ENCODE measurements at places on chromosomes 2 and 18.

- DNase-seq = no peak
Measured at GRCh38 chr2:207288628-207289027, 122.9 kb upstream of the KLF7 start.

GRCh38 chr2:26202981-26203490, 30.1 kb downstream of the GAREM2 start:
- DNase-seq = no peak

DNA sequence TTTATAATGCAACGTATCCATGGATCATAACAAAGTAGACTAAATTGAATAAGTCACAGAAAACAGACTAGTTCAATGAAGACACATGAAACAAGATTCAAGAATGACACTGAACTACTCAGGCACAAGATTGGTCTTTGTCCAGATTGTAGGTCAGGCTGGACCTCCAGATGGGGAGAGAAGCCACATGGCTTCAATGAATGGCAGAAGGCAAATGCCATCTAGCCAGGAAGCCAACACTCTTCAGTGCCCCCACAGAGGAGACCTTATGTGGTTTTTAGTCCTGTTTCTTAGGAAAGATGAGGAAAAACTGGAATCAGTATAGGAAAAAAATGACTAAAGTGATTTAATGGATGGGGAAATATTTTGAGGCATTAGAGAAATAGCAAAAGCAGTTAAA, 43.1 kb downstream of the BOD1L2 start:
- no peak for DNase-seq

DNA sequence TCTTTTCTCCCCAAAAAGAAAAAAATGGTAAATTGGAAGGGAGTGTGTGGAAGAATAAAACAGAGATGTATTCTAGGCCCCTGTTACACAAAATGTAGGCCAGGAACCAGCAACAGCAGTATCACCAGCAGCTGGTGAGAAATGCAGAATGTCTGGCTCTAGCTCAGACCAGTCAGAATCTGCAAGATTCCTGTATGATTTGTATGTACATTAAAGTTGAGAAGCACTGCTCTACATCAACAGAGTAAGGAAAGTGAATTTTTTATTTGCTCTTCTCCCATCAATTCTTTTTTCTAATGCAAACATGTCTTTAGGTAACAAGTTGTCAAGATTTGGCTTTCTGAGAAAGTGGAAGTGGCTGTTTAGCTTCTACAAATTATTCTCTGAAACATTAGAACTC, 235.4 kb upstream of the FANCL start:
- no peak for DNase-seq

Measured in left colon (tissue), 2 donors.